ENCODE measurements at places on chromosomes 12 and 14.

DNA sequence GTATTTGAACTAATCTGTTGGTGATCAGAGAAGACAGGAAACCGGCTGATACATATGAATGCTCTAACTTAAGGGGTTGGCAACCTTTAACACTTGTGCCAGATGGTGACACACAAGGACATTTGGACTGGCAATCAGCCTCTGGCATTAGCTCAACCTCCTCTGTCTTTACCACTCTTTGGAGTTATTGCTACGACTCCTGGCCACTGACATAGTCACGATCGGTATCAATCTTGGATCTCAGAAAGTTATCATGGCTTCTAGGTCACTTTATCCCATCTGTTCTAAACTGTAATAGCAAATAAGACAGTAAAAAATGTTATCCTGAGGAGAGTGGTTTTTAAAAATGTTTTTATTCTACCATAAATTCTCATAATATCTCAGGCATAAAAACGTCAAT is 575.2 kb upstream of the MDGA2 start:
- DNase-seq = no peak

- DNase-seq = no peak
These were observed 50.1 kb downstream of the NRXN3 start for GRCh38 chr14:78220273-78220672.

DNA sequence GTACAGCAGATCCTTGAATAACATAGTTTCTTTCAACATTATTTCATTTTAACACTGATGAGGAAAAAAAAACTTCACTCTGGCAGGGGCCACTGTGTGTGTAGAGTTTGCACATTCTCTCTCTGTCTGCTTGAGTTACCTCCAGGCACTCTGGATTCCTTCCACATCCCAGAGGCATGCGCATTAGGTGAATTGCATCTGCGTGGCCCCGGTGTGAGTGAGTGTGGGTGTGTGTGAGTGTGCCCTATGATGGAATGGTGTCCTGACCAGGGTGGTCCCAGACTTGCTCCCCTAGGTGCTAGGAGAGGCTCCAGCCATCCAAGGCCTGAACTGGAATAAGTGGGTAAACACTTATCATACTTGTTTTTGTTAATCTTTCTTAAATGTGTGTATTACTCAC is 90.6 kb upstream of the LRIG3 start:
- DNase-seq = no peak

DNA sequence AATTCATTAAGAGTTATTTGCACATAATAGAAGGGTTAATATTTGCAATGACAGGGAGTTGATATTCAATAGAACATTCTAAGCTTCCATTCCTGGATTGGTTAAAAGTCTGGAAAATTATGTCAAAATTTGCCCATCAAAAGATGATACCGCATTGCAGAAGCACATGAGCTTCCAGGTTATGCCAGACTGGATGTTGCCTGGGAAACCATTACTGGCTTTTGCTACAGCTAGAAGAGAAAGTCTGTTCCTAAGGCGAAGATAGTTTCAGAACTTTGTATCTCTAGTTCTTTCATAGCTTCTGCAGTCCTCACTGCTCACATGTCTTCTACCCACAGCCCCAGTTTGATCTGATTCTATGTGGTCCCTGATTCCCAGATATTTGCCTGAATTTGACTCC is 122.4 kb upstream of the AMIGO2 start:
- DNase-seq = no peak

GRCh38 chr12:92926549-92926948 is 2.5 kb downstream of the EEA1 start:
- no peak for DNase-seq

DNA sequence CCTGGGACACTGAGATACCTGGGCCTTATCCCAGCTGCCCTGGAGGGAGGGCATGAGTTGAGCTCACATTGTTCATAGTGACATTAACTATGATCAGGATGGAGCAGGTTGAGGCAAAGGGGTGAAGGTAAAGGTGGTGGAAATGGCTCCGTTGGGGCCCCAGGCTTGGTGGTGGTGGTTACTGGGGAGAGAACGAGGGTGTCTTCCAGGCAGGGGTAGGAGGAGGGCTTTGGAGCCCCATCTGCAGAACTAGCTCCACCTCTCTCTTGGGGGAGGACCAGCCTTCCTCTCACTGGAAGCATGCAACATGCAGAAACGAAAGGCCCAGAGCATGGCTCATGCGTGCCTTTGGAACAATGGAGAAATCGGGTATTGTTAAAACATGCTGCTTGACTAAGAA is 217.0 kb downstream of the SLC41A2 start:
- peak; percentile 30 for DNase-seq

DNA sequence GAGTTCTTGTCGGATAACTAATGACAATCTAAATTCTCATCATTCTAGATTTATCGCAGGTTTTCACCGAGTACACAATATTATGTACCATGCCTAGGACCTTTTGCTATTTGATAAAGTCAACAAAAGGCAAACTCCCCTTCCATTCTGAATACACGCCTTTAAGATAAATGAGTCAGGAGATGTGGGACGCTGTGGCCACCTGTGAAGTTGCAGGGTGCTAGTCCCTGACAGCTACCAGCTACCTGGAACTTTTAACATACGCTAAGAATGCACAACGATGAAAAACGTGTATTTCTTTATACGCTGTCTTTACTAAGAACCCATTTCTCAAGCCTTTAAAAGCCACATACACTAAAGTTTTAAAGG is 678 bp downstream of the MDM1 start:
- no peak for DNase-seq

DNA sequence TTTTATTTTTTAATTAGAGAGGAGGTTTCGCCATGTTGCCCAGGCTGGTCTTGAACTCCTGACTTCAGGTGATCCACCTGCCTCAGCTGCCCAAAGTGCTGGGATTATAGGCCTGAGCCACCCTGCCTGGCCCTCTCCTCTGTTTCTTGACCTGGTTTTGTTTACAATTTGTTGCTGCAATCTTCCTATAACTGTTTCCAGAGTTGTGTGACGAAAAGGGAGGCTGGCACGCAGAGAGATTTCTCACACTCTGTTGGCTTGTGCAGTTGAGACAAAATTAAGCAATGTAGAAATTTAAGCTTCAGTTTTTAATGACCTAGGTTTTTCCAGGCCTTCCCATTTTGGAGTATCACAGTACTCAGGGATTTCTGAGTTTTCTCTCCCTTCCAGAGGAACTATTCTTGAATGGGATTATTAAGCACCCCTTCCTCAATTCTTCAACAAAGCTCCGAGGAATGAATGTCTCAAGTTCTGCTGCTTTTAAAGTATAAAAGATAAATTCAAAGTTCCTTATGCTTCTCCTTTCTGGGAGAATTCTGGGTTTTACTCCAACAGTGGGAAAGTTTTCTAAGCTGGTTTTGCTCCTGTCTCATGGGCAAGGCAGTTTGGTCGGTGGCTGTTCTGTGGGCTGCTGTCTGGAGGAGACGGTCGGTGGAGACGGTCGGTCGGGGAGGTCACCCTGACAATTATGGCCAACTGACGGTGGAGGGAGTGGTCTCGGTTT is 20.4 kb upstream of the FOS start:
- DNase-seq = no peak

- no peak for DNase-seq
These were observed 15.7 kb upstream of the SLC10A1 start for GRCh38 chr14:69812711-69813110.

GRCh38 chr12:915090-915489 is 34.4 kb downstream of the RAD52 start:
- DNase-seq = no peak

DNA sequence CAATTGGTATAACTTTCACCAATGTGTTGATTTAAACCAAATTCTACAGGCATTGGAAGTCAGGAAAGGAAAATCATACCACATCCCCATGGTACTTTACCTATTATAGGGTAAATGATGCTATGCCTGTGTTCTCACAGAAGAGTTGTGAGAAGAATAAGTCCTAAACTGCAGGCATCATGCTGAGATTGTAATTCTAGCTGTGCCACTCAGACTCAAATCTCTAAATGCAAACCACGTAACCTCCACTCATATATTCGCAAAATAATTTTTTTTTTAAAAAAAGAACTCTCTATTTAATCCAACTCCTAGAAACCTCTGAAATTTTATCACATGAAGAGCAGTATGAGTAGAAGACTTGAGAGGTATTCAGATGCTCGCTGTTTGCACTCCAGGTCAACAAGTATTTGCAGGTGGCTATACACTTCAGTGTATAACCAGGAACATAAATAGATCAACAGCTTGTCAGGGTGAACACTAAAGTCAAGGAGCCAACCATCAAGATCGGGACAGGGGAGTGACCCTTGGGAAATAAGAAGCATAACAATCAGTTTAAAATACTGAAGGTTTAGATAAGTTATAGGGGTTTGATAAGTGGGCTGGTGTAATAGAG is 110.1 kb downstream of the SLC25A21 start:
- no peak for DNase-seq

DNA sequence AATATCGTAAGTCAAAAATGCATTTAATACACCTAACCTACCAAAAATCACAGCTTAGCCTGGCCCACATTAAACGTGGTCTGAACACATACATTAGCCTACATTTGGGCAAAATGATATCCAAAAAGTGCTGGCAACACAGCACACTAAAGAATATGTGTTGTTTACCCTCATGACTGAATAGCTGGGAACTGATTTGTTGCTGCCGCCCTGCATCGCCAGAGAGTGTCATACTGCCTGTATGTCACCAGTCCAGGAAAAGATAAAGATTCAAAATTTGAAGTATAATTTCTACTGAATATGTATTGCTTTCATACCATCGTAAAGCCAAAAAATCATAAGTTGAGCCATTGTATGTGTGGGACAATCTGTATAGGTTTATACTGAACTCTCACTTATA is 157.8 kb downstream of the NUBPL start:
- DNase-seq = no peak

GRCh38 chr12:56833780-56834179 is 70.7 kb downstream of the HSD17B6 start:
- no peak for DNase-seq

DNA sequence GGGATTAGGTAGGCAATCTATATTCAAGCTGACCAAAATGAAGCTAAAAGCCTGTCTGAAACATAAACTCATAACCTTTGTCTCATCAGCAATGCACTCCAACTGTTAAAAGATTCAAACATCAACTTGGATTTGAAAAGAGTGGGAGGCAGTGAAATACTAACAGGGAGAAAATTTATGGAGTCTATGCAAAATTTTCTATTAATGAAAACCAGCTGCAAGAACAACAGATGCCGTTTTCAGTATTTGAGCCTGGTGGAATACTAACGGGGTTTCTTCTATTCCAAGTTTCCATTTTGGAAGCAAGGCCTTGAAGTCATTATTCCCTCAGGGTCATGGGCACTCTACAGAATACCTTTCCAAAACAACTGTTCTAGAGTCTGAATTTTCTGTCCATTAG is 88.3 kb downstream of the LRP6 start:
- DNase-seq = no peak

DNA sequence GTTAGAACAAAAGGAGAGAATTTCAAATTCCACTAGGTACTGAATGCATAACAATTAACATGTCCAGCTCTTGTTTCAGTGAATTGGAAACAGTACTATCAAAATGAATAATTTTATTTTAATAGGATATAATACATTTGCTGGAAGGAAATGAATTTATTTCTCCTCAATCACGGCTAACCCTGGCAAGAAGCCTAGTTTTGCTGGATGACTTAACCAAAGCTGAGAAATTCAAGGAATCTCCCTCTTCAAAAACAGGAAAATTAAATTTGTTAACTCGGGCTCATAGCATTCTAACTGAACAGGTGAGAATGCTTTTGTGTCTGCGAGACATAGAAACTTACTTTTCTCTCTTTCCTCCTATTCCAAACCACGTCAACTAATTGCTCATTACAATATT is 163.5 kb upstream of the NEDD1 start:
- no peak for DNase-seq

- no peak for DNase-seq
These were observed 11.5 kb downstream of the TEAD4 start for GRCh38 chr12:2970744-2971143.

DNA sequence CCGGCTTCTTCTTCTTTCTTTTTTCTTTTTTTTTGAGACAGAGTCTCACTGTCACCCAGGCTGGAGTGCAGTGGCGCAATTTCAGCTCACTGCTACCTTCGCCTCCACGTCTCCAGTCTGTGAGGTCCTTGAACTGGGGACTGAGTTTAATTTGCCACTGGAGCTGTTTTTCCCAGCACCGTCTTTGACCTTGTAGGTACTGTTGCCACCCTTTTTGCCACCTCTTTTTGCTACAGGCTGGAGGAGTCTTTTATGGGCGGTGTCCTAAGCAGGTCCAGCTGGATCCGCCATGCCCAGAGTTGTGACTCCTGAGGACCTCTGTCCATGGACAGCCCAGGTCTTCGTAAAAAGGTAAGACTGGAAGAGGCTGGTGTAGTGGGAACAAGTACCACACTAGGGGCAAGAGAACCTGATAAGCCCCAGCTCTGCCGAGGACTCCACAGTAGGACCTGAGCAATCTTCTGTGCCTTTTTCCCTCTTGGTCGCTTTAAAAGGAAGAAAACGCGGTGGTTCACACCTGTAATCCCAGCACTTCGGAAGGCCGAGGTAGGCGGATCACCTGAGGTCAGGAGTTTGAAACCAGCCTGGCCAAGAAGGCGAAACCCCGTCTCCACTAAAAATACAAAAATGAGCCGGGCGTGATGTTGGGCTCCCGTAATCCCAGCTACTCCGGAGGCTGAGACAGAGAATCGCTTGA is 946 bp downstream of the RNU4-2 start:
- peak; percentile 21 for DNase-seq

Measured in globus pallidus (tissue), 1 donor.